Right forelimb (tissue), 1 donor: ENCODE measurements at places on chromosomes 5 and 9.

DNA sequence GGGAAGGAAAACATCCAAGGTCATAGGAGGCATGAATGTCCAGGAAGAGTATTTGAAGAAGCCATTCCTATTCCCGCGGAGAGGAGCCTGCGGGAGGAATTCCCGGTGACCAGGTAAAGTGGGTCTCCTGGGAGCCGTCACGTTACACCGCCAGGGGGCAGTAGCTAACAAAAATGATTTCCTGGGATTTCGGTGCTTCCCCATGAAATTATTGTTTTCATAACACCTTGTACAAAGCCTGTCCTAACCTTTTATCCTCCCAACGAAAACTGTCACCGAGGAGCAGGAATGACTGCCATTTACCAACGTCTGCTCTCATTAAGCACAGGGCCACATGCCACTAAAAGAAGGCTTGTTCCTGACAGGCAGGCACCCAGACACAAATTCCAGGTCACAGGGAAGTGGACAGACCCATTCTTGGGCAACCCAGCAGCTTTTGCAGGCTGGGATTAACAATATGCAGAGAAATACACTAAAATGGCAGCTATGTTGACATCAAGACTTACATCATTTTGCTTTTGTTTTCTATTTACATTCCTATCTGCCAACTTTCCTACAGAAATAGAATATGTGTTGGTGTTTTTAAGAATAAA lies 41.2 kb upstream of the CTSL start:
- DNase-seq: peak; percentile 54

GRCh38 chr5:169945831-169946261 lies 34.4 kb downstream of the INSYN2B start:
- peak; percentile 53 for DNase-seq

GRCh38 chr9:91734371-91734981 lies 215.6 kb downstream of the ROR2 start:
- DNase-seq: peak; percentile 80

GRCh38 chr5:169036079-169036805 lies 264.7 kb downstream of the SLIT3 start:
- DNase-seq: no peak

- DNase-seq: no peak
Observed at GRCh38 chr5:78268356-78268755, 26.1 kb downstream of the AP3B1 start.

- no peak for DNase-seq
Observed at GRCh38 chr5:158320934-158321333, 462.0 kb upstream of the CLINT1 start.

- DNase-seq: no peak
Observed at GRCh38 chr5:109161914-109162683, 247.7 kb downstream of the PJA2 start.

DNA sequence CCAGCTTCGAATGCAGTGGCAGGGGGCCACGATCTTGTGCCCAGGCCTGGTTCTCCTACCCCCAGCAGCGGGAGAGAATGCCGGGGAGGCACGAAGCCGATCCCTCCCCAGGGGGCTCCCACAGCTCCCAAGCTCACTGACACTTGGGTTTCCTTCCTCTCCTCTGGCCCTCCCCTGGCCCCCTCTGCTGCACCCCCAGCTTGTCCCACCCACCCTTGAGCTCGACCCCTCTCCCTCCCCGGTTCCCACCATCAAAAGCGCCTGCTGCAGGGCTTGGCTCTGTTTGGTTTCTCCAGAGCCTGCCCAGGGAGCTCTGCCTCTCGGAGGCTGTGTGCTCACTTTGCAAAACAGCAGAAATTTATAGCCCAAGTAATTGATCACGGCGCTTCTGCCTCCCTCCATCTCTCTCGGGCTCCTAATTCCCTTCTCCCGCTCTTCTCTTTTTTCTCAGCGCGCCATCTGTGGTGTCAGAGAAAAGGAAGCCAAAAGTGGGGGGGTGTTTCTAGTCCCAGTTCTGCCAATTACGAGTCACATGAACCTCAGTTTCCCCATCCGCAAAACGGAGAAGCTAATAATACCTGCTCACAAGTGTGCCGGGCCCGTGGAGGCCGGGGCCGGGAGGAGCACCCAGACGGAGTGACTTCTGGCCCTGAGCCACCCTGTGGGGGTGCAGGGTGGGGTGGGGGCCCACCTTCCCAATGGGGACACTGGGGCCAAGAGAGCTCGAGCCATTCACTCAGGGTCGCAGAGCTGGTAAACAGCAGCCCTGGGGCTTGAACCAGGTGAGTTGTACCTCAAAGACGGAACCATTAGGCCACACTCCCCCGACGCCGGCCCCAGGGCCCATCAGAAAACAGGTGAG lies 141.2 kb upstream of the IER5L start:
- peak; percentile 46 for DNase-seq

DNA sequence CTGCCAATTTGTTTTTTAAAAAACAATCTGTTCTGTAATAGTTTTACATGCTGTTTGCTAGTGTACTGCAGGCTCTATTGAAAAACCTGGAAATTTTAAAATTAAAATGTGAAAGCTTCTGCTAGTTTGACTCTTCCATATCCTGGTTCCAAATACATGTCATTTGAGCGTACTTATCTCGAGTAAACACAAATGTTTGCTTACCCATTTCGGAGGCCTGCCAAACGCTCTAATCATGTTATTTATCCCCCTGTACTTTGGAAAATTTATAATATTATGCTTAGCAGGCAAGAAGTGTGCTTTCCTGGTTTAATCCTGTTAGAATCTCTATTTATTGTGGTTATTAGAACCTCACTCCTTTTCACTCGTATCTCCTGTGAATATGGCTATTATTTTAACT lies 476.8 kb upstream of the CYLC2 start:
- DNase-seq: no peak

DNA sequence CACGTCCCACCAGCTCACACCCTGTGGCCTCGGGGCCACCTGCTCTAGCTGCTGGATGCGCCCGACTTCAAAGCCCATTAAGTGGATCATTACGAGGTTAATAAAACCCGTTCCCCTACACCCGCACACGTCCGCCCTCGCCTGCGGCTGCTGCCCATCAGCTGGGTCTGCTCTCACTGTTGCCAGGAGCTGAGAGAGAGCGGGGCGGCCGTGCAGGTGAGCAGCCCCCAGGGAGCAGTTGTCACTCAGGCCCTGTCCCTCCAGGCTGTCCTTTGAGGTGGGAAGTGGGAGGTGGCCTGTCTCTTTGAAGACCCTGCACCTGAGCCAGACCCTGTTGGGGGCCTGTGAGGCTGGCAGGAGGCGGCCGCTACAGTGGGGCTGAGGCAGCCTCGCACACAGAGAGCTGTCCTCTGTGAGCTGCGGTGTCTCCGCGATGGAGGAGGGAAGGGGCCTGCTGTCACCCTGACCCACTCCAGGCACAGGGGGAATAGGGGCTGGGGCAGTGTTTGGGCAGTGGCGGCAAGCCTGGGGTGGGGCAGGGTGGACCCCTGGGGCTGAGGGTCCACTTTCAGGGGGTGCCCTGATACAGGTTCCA lies 12.8 kb upstream of the UNC5A start:
- DNase-seq: no peak

GRCh38 chr5:149441986-149442385 lies 62.9 kb upstream of the IL17B start:
- no peak for DNase-seq

- no peak for DNase-seq
Observed at GRCh38 chr9:18068900-18069299, 405.1 kb upstream of the ADAMTSL1 start.

- DNase-seq: no peak
Observed at GRCh38 chr5:29016067-29016466, 1977.7 kb upstream of the CDH9 start.

GRCh38 chr5:150485693-150486401 lies 22.1 kb upstream of the NDST1 start:
- DNase-seq: peak; percentile 83

DNA sequence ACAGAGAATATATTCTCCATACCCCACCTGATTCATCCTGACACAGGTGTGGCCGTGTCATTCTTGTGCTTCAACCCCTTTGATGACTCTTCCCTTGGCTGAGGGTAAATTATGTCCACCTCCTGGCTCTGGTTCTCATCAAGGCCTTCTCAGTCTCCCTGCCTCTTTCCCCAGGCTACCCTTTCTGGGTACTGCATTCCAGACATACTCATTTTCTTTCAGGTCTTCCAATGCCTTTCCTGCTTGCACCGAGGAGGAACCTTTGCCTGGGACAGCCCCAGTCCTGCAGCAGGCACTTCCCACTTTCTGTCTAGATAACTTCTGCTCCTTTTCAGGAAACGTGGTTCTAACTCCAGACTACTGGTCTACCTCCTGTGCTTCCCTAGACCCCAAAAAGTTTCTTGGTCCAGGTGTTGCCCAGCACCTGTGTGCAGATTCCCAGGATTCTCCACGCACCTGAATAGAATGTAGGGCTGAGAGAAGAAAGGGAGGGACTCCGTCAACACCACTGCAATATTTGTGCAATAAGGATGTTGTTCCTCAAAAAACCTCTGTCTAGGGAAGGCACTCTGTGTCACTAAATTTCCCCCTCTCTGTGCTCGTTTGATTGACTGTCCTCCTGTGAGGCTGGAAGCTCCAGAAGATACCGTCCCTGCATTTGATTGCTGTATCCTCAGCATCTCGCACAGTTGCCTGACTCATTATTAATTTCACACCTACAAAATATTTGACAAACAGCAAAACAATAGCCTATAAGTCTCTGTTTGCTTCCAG lies 255.4 kb upstream of the NFIL3 start:
- DNase-seq: no peak

GRCh38 chr5:91211997-91212713 lies 171.0 kb downstream of the ARRDC3 start:
- DNase-seq: no peak

DNA sequence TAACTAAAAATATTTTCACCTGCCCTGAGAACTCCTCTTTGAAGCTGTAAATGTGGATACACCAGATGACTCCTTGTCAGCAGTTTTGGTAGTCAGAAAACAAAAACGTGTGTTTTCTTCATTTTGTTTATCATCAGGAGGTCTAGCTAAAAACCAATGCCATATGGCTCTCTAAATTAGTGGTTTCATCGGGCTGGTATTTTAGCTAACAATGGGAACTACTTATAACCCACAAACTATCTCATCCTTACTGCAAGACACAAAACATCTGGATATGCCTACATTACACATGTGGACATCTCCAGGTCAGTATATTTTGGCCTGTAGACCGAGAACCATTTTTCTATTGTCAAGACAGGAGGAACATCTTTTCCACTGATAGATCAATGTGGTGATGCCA lies 56.2 kb downstream of the GAS1 start:
- no peak for DNase-seq

DNA sequence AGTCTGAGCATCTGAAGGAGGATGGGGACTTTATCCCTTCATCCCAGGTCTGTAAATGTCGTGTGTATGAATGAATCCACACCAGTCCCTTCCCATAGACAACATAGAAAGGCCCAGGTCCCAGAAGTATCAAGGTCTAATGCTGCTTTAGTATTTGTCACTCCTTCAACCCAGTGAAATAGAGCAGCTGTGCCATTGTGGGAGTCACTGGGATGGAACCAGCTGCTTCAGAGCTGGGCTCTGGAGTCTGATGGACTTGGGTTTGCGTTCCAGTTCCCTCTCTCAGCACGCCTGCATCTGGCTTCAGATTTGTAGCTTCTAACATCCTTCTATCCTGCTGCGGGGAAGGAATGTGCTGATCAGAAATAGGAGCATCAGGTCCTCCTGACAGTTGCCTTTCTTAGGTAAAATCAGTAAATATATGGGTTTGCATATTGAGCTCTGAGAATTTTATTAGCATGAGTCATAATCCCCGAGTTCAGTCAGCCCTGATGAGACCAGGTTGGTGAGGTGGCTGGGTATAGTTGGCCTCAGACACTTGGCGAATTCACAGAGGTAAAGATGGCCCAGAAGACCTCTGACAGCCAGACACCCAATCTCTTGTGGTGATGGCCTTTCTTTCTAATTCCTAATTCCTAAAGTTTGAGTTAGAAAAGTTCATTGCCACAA lies 10.1 kb downstream of the ACO1 start:
- DNase-seq: no peak

- no peak for DNase-seq
Observed at GRCh38 chr9:93001031-93001430, 53.7 kb downstream of the FGD3 start.

DNA sequence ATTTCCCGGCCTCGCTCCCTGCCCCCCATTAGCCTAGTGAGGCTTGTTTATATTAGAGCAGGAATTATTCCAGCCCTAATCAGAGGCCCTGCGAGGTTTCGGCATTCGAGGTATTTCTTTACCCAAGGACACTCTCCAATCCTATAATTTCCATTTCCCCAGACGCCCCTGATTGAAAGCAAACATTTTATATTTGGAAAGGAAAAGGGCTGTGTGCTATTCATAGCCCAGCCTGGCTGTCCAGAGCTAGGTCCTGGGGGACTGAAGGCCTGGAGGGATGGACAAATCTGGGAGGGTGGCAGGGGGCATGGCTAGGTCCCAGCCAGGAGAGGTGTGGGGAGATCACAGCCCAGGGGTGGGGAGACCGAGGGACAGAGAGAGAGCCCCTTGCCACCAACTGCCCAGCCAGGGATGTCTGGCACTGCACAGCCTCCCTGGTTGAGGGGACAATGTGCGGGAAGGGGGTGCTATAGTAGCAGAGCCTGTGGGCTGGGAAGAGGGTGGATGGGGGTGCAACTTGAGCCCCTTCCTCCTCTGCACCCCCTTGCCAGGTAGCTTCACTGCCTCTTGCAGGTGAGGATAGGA lies 125.1 kb downstream of the BARX1 start:
- DNase-seq: no peak

- no peak for DNase-seq
Observed at GRCh38 chr9:26131886-26132285, 453.6 kb upstream of the TUSC1 start.

DNA sequence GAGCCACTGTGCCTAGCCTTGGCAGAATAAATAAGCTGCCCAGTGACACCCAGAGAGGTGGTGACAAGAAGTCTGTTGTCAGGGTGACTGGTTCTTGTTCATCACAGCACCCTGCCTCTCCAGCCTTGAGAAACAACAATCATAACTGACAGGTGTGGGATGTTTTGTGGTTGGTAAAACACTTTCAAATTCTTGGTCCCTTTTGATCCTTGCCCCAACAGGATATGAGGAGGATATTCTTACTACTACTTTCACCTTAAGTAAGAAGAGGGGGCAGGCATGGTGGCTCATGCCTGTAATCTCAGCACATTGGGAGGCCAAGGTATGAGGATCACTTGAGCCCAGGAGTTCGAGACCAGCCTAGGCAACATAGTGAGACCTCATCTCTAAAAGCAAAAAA lies 14.2 kb upstream of the FRRS1L start:
- DNase-seq: no peak

GRCh38 chr9:10260501-10260900 lies 352.3 kb downstream of the PTPRD start:
- DNase-seq: no peak

GRCh38 chr5:132264546-132265335 lies 7.2 kb downstream of the PDLIM4 start:
- no peak for DNase-seq

- no peak for DNase-seq
Observed at GRCh38 chr5:71658916-71659662, 60.0 kb upstream of the CARTPT start.

GRCh38 chr5:109701252-109701651 lies 11.5 kb downstream of the MAN2A1 start:
- no peak for DNase-seq

DNA sequence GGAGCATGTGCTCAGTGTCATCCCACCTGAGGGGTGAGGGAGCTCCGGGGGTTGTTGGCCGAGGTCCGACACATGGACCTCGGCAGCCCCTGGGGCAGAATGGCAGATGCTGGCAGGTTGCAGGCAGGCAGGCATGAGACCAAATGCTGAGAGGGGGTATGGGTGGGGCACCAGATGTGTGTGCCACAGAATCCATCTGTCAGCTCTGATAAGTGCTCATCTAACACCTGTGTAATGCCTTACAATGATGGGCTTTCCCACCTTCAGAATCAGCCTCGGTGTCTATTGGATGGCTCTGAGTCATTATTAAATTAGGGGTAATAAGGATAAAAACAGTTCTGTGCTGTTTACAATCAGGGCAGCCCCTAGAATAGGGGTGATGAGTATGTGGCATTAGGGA lies 73.1 kb upstream of the SAP30L start:
- DNase-seq: no peak
